ENCODE measurements at places on chromosomes 5 and 9.

DNA sequence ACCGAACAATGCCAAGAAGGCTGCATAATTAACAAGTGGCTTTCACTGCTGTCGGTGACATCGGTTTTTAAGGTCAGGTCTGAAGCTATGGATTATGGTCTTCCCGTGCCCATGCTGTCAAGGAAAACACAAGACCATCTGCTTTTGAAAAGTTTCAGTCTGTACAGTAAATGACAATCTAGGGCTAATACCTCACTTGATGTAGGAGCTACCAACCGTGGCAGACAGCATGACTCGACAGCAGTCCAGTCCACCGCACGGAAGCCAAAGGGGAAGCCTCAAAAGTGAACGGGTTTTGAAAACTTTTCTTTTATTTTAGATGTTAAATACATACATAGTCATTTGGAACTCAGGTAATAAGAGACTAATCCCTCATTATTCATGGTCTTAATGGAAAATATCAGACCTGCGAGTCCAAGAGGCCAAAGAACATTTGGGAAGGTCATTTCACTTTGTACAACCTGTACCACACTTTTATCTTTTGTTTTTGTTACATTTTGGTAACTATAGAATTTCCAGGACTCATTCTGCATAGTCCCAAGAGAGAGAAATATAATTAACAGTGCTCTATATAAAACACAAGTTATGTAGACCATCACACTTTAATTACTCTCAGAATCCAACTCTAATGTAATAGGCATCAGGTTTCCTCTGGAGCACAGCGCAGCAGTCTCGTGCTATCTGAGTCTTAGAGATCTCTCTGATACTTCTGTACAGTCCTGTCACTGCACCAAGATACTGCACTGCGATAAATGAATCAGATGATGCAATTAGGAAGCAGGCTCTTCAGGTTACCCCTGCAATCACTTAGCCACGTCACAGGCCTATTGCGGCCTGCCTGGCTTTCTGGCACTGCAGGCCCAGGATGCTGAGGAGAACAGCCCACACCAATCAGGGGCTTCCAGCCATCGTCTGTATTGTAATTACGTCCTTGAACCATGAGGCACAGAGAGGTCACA, 184.9 kb downstream of the FANCC start:
- DNase-seq: no peak

DNA sequence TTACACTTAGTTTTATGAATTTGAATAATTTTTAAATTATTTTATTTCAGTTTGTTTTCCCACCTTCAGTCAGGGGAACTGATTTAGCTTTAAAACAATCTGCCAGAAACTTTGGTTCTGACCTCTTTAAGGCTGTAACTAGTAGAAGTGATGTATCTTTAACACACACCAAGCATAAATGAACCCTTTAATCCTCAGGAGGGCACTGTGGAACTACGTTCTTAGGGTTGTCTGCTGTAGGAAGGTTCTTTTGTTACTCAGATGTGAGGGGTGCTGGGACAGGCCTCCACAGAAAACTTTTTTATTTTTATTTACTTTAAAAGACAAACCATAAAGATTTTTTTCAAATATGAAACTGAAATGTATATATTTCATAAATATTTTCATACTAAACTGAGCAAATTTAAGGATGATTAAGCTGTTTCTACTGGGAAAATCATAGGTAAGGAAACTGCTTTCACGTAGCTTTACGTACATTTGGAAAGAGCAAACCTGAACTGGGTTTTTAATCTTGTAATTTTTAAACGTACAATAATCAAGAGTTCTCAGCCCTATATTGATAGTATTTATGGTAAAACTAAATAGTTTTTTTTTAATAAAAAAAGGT, 5.3 kb downstream of the KLF4 start:
- DNase-seq: no peak

GRCh38 chr5:17190799-17191391, 26.5 kb upstream of the BASP1 start:
- no peak for DNase-seq

DNA sequence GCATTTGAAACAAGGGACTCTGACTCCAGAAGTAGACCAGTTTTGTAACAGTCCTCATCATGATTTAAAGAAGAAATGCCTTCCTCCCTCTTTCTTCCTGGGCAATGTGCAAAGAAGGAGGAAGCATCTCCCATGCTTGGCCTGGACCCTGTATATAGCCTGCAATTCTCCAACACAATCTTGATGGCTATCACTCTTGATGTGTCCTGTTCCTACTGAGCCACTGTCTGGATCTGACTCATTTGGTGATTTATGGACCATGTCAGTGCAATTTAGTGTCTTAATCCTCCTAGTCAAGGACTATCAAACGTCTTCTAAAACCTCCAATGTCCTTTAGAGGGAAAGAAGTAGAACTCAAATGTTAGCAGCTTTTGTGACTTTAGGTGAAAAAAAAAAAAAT, 697.3 kb downstream of the TLR4 start:
- DNase-seq: no peak

GRCh38 chr5:125037020-125037419, 290.6 kb upstream of the ZNF608 start:
- no peak for DNase-seq

- no peak for DNase-seq
Measured at GRCh38 chr9:37619806-37620205, 27.4 kb upstream of the TOMM5 start.

- no peak for DNase-seq
Measured at GRCh38 chr5:170423692-170424091, 34.5 kb upstream of the KCNMB1 start.

DNA sequence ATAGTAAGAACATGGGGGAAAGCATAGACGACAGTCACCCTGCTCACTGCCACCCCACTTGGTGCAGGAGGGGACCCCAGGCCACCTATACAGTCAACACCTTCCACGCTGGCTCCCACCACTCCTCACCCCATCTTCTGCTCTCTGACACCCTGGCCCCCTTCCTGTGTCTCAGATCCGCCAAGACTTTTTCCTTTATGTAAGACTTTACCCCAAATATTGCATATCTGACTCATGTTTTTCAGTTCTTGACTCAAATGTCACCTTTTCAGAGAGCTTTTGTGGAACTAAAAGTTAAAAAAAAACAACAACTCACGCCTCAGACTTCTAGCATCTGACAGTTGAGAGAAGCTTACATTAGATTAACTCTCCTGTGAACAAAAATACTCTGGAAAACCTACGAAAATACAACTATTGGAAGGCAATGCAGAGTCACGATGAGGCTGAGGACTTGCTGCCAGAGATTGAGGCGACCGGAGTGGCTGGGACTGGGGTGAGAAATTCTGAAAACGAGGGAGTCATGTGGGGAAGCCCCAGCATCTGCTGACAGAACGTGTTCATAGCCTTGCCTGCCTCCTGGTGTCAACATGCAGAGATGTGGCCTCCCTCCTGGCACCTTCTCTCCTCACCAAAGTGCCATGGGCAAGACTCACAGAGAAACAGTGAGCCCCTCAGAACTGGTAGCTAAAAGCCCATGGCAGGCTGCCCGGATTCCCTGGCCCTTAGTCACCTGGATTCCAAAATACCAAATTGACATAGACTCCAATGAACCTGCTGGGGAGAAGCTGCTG, 22.4 kb upstream of the FCN2 start:
- no peak for DNase-seq

DNA sequence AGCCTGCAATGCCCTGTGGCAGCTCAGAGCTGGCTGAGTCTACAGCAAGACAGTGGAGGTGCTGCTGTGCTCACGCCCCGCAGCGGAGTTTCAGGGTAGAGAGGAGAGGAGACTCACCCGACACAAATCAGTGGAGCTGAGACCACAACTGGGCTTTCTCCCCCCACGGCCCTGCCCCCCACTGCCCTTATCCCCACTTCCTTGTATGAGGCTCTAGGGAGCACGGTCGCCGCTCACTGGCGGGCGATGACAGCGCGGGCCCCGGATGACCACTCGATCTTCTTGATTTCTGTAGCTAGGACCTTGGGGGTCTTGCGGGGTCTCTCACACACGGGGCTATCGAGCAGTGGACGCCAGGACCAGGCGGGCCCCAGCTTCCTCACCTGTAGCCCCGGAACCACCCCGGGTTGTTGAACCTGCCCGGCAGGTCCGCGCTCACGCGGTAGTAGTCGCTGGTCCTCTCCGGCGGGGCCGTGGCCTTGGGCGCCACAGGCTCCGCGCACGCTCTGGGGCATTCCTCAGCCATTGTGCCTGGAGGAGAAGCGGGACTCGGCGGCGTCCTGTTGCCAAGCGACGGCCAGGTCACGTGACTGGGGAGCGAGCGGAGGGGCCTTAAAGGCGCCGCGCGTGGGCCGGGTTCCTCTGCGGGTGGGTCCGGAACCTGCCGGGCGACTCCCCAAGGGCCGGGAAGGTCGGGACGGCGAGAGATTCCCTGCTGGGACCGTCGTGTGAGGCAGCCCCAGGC, 984 bp upstream of the MRPS2 start:
- no peak for DNase-seq

GRCh38 chr5:1017691-1018455, 9.3 kb downstream of the NKD2 start:
- DNase-seq: no peak

DNA sequence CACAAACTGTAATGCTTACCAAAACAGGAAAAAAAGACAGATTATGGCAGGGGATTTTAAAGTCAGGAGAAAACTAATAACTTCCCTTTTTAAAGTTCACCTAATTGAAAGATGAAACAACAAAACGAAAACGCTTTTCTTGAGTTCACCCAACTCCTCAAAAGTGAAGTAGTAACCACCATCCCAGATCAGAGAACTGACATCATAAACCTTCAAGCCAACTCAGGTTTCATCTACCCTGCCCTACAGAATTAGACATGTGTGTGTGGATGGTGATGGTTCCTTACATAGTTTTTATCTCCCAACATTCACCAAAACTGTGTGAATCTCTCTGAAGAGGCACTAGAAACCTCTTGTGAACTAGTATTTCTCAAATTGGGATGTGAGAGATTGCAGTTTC, 195.2 kb upstream of the PTGER4 start:
- DNase-seq: no peak

DNA sequence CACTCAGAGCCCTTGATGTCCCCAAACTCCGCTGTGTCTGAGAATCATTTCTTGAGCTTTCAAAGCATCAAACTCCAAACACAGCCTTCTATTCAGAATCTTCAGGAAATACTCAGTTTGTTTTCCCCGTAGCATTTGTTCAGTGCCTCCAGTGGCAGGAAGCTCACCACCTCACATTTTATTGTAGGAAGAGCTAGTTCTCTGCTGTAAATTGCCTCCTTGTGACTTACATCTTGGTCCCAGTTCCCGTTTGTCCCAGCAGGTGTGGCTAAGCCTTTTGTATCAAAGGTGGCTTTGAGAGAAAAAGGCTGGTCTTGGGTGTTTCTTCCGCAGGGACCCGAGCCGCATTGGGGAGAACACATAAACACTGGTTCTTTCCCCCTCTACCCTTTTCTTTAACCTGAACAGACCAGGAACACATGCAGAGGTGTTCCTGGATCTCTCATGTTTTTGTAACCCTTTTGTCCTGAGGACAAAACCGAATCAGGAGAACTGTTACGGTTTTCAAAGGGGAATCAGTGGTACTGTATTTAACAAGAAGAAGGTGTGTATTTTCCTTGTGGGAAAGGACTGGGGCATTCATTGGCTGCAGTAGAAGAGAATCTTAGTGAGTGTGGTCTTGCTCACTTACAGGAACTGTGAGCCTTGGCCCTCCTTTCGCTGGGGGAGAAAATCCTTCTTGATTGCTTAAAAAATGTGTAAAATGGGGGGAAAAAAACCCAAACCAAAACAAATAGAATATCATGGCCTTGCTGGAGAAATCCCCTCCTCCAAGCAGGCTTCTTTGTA, 1.9 kb downstream of the OSMR start:
- DNase-seq: no peak

DNA sequence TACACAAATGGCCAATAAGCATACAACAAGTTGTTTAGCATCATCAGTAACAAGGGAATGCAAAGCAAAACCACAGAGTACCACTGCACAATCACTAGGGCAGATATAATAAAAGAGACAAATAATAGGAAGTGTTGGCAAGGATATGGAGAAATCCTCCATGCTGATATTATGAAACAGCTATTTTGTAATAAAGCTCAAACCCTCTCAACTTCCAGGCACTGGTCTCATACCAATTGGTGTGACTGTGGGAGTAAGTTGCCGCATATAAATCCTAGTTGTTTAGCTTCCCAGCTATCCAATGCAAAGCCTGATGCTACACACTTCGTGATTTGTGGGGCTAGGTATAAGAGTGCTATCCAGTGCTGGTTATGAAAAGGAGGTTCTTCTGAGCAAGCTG, 88.6 kb downstream of the SMIM23 start:
- no peak for DNase-seq

DNA sequence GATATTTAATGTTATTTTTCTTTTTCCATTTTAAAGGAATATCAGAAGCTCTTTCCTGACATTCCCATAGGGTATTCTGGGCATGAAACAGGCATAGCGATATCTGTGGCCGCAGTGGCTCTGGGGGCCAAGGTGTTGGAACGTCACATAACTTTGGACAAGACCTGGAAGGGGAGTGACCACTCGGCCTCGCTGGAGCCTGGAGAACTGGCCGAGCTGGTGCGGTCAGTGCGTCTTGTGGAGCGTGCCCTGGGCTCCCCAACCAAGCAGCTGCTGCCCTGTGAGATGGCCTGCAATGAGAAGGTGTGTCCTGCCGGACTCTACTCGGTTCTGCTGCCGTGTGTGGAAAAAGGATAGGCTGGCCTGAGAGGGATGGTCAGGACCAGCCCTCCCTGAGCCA, 24.2 kb downstream of the NANS start:
- no peak for DNase-seq

- DNase-seq: no peak
Measured at GRCh38 chr5:158133369-158133768, 274.4 kb upstream of the CLINT1 start.

- no peak for DNase-seq
Measured at GRCh38 chr5:120435129-120435528, 29.0 kb upstream of the PRR16 start.

DNA sequence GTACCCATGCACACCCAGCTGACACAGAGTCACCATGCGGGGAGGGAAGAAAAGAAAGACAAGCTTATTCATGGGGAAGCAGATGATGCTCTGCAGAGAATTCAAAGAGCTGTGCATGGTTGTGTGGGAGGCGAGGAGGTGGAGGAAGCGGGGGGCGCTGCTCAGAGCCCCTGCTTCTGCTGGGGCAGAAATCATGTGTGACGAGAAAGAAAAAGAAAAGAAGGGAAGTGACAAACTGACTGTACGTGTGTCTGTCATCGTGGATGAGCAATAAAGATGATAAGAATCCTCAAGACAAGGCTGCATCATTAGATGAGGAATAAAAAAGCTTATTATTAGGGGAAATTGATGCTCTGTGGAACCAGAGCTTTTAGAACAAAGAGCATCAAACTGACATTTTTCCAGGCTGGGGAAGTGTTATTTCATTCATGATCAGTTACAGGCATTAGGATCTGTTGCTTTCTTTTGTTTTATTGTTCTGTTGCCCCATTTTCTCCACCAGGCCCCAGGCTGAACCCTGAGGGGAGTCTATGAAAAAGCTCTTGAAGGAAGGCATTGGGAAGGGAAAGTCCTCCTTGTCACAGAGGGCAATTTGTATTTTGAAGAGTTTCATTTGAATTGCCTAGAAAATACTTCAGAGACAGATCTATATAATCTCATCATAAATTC, 20.3 kb upstream of the SH3RF2 start:
- no peak for DNase-seq

DNA sequence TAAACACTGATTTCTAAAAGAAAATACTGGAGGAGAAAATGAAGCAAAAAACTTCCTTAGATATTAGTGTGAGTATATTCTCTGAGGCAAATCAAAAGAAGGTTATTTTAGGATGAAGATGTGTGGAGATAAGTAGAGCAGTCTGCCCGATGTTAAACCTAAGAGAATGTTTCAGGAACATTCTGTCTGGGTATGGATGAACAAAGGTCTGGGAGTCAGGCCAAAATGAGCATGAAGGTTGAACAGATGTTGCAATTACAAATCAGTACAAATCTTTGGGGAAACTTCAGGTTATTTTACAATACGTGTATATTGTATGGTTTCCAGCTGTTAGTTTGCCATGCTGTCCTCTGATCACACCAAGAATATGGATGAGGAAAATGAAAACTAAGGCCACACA, 14.4 kb upstream of the CEP78 start:
- DNase-seq: no peak

Measured in cortex of kidney (tissue), 1 donor.